ENCODE measurements at places on chromosomes 6 and 20.

GRCh38 chr6:40400738-40401137 is 186.4 kb downstream of the LRFN2 start:
- no peak for DNase-seq

DNA sequence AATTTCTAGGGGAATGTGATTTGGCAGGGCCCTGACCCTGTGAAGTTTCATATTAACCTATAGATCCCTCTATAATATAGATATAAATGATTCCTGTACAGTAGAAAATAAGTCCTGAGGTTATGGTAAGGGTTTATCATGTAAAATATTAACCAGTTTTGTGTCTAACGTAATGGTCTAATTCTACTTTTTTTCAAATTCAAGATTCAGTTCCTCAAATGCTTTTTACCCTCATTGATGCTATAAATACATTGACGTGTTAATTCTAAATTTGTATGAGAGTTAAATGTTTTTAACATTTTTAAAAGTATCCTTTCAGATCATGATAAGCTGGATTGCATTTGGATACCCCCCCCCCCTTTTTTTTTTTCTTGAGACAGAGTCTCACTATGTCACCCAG is 169.4 kb downstream of the MEI4 start:
- DNase-seq = no peak

DNA sequence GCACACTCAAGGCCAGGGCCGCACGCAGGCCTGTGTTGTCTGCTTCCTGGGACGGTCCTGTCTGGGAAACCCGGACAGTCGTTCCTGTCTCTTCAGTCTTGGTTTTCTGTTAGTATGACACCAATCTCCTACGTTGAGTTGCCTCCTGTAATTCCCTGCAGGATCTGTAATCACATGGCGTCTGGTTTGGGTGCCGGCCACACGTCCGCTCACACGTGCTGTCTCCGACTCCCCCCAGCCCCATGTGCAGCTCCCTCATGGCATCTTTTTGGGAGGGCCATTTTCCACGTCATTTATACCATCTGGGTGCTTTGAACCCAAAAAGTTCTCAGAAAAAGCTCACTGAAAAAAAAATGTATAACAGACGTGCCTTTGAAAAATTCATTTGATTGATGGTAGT is 23.2 kb downstream of the DLL1 start:
- DNase-seq = no peak

- DNase-seq = peak; percentile 11
Observed at GRCh38 chr6:80438772-80439171, 332.3 kb downstream of the BCKDHB start.

DNA sequence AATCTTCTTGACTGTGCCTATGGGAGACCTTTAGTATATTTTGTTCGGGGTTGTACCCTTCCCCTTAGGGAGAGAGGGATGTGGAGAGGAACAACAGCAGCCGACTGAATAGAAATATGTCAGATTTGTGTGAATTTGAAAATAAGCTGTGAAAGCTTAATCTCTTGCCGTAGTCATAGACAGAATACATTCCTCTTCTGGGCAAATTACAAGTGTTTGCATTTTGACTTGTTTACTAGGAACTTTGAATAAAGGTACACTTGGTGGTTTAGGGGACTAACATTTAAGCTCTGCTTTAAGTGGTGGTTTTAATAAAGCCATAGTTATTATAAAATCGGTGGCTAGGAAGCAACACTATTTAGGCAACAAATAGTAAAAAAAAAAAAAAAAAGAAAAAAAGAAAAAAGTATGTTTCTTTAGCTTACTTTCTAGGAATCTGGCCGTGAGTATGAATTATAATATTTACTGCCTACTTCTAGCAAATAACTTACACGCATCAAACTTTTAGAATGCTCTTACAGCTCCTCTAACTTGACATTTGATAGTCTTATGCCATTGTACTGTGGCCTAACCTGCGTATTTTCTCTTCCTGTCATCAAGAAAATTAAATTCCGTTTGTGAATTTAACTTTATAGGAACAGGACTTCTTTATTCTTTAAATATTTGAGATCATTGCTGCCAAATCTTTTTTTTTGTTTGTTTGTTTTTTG is 65.1 kb downstream of the ZBTB2 start:
- peak; percentile 10 for DNase-seq

DNA sequence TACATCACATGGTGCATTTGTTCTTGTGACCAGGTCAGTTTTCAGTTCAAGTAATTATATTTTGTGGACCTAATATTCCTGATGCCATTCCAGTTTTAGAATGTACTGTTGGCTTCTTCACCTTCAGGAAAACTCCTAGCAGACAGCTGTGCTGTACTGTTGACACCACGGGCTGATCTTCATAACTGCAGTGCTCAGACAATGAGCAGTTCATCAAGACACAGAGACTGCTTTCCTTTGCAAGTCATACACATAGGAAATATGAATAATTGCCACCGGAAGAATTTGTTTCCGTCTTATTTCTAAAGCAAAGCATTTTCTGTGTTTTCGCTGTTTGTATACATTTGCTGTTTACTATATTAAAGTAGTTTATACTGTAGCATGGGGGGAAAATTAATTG is 89.8 kb downstream of the C6orf118 start:
- no peak for DNase-seq

- DNase-seq = no peak
Observed at GRCh38 chr6:169959136-169960002, 207.9 kb downstream of the ERMARD start.

DNA sequence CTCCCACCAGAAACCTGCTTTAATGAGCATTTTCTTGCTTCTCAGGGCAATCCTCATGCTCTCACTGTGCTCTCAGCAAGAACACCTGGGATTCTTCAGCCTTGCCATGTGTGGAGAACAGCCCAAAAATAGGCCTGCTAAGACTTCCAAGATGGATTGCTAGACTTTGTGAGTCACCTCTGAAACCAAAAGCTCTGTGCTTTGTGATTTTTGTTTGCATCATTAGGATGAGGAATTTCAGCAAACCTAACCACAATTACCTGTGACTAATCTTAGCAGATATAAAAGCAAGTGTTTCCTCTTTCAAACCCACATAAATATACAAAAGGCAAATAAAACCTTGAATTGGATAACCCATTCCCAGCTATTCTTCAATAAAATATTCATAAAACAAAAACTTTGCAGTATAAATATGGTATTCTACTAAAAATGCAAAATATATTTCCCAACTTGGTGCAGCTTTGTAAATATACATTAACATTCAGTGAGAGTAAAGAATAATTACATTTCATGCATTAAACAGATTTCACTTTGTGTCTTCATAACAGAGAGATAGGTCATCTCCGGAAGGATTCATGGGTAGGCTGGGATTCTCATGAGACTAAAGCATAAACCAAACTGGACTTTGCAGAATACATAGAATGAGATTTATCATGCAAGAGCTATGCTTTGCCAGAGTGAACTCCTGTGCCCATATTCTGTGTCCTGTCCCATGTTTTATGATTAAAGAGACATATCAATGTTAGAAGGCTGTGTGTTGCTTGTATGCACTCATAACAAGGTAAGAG is 33.5 kb downstream of the TPBG start:
- no peak for DNase-seq

Measured in HAP-1 (cell line).